ENCODE measurements at places on chromosomes 13 and 19.

DNA sequence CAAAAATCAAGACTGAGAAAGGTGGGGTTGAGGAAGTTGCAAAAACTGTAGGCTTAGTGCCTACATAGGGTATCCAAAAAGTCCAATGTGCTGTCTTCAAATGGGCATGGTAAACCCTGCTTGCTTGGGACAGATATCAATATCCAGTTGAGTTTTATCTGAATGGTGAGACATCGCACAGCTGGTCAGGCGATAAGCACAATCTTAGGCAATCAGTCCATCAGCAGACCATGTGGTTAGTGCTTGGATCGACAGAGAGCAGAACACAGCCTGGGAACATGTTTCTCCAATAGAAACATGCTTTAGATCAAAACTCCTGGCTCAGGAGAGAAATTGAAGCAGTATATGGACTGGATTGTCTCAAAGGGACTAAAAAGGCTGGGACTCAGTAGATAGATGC is 151.3 kb upstream of the IPO5 start:
- DNase-seq = peak; percentile 27

- DNase-seq = no peak
These were observed 10.6 kb upstream of the UBE2S start for GRCh38 chr19:55418185-55418584.

DNA sequence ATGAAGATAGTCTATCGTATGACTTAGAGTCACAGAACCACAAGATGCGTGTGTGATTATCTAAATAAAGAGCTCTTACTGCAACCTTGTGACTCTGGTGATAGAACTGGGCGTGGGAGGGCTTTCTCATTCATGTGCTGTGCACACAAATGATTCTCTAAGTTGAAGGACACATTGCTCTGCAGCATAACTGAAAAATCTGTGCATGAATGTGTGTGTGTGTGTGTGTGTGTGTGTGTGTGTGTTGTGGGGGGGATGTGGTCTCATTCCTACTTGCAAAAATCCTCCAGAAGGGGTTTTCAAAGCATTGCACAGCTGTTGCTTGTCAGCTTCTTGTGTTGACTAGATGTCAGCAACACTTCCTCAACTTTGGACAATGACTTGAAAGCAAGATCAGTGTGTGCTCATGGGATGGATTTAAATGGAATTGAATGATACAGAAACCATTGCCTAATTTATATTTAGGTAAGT is 22.4 kb downstream of the LRCH1 start:
- DNase-seq = no peak

DNA sequence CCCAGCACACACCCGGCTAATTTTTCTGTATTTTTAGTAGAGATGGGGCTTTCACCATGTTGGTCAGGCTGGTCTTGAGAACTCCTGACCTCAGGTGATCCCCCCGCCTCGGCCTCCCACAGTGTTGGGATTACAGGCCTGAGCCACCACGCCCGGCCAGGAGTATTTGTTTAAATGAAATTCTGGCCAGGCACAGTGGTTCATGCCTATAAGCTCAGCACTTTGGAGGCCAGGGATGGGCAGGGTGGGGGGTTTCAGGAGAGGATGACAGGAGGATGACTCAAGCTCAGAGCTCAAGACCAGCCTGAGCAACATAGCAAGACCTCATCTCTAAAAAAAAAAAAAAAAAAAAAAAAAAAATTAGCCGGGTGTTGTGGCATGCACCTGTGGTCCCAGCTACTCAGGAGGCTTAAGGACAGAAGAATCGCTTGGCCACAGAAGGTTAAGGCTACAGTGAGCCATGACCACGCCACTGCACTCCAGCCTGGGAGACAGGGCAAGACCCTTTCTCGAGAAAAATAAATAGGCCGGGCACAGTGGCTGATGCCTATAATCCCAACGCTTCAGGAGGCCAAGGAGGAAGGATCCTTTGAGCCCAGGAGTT is 8.2 kb upstream of the DHDH start:
- DNase-seq = no peak

GRCh38 chr13:34265046-34265679 is 447.2 kb downstream of the RFC3 start:
- DNase-seq = no peak

DNA sequence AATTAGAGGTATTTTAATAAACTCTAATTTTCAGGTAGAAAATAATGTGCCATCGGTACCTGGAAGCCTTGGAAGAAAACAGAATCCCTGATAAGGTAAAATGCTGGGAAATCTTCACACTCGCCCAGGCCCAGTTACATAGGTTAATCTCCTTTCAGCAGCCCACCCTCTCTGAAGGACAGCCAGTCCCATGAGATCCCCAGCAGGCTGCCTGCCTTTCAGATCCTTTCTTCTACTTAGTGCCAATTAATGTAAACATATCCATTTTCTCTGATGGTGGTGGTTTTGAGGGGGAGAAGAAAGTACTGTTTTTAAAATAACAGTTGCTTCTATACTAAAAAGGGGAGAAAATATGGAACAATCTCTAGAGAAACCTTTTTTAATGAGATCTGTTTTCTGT is 12.2 kb downstream of the SMAD9 start:
- DNase-seq = no peak

DNA sequence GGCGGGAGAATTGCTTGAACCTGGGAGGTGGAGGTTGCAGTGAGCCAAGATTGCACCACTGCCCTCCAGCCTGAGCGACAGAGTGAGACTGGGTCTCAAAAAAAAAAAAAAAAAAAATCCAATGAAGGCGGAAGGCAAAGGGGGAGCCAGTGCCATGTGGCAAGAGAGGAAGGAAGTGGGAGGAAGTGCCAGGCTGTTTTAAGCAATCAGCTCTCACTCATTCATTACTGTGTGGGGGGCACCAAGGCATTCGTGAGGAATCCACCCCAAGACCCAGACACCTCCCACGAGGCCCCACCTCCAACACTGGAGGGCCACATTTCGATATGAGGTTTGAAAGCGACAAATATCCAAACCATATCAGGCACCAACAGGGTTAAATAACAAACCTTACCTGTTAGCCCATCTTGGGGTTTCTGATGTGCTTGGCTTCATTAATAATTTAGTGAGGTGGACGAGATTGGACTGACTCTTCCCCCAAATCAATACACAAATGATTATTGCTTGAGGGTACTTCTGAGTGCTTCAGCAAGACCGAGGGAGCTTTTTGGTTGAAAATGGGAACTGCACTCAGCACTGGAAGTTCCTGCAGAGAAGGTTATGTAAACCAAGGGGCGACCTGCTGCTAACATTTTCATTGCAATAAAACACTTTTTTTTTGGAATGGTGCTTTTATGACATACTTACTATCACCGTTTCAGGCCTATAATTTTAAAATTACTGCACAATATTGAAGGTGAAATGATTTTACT is 7.5 kb upstream of the LRP3 start:
- no peak for DNase-seq

Data from CMK (cell line).